ENCODE measurements at places on chromosomes 12 and 14.
A peak's percentile ranks its signal among the peaks of the same experiment; 100 is the strongest.

GRCh38 chr12:127943481-127944210 is 323.3 kb upstream of the TMEM132C start:
- no peak for DNase-seq

DNA sequence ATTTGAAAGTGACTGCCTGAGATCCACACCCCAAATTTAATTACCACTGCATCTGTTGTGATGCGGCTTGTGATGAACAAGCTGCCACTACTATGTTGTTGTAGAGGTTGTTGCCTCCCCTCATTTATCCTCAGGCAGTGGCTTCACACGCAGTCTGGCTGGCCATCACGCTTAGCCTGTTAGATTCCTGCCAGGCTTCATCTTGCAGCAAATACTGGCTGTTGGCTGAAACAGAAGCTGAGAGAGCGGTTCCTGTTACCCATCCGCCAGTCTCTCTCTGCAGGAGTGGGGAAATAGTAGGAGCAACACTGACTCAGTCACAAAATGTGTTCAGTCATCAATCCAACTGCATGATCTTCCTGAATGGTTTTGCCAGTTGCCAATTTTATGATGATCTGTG is 934.4 kb downstream of the FLRT2 start:
- no peak for DNase-seq

- peak; percentile 56 for DNase-seq
These were observed 5.3 kb upstream of the GDF11 start for GRCh38 chr12:55737581-55738122.

- DNase-seq: no peak
These were observed 1031.3 kb downstream of the FSCB start for GRCh38 chr14:43475757-43476156.

GRCh38 chr12:6745741-6746525 is 7.0 kb downstream of the MLF2 start:
- DNase-seq: no peak

- no peak for DNase-seq
These were observed 59.9 kb downstream of the PRKAB1 start for GRCh38 chr12:119727600-119728443.

GRCh38 chr14:76456200-76456599 is 80.3 kb downstream of the ESRRB start:
- DNase-seq: peak; percentile 30

- DNase-seq: no peak
These were observed 248.3 kb upstream of the STXBP6 start for GRCh38 chr14:25298238-25298637.

DNA sequence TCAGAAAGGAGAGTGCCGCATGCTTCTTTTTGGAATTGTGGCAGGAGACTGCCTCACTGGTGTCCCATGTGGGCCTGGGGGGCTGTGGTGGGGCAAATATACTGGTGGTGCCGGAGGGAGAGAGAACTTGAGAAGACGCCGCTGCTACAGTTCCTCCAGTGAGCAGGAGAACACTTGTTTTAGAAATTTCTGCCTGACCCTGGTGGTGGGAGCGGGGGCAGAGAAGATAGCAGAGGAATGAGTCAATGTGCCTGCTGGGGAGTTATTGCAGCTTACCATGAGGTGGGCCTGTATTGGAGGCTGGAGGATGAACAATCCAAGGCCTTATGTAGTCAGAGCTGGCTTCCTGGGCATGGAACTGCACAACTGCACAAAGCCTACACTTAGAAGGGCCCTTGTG is 211.8 kb downstream of the SNAPC1 start:
- DNase-seq: no peak

GRCh38 chr12:61385771-61386170 is 874.4 kb upstream of the USP15 start:
- no peak for DNase-seq

DNA sequence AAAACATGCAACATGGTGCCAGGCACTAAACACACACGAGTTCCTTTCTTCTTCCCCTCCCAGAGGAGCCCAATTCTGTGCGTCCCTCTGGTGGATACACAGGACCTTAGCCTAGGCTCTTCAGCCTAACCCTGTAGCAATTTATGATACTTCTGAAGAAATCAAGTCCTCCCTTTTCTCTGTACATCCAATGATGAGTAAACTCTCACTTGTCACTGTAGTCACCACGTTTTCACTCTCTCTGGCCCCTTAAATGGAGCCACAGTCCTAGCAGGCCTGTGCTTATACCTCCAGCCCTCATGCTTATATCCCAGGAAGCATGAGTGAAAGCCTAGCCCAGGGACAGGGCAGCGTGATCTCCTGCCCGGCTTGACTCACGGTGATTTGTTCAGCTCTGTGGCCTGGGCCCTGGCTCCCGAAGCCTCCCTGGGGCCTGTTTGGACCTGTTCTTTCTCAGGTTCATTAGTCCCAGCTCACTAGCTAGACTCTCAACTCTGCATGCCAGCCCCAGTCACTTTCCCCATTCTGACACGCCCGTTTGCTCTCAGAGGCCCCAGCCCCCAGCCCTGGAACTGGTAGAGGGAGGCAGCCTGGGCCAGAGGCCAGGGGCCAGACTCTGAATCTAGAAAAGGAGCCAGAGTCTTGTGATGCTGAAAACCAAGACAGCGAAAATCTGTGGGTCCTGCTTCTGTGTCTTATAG is 24.1 kb upstream of the PLEKHG3 start:
- no peak for DNase-seq

- no peak for DNase-seq
These were observed 22.6 kb downstream of the FRS2 start for GRCh38 chr12:69492739-69493138.

GRCh38 chr14:106875503-106875902 is 1349.1 kb downstream of the TMEM121 start:
- no peak for DNase-seq

GRCh38 chr14:20516921-20517320 is 11.6 kb downstream of the RNASE10 start:
- no peak for DNase-seq

DNA sequence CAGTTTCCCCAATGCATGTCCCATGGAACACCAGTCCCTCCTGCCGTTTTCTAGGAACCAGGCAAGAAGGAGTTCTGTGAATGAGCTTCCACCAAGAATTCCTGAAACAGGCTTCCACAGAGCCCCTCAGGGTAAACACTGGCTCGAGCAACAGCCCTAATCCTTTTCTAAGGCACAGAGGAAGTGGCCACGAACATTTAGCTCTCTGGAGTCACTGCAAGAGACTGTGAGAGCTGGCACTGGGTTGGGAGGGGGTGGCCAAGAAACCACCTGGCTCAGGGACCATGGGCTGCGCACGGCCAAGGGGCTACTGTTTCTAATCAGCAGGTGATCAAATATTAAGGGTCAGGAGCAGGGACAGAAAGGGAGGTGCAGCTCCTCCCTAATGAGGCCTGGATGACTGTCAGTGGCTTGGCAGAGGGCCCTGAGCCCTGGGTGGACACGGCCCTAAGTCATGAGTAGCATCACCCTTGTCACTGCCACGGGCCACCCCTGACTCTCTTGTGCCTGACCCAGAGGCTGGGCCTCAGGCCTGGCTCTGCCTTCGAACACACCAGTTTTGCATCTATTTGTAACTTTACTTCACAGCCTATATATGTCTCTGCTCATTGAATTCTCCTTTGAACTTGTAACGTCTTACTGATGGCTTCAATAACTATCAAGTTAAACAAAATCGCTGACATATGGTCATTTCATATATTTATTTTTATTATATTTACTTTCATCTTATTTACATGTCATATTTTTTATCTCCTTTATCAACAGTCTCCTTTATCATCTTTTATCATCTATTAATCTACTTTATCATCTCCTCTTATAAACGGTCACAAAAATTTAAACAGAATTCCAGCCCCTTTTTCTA is 154.0 kb downstream of the DICER1 start:
- DNase-seq: no peak

DNA sequence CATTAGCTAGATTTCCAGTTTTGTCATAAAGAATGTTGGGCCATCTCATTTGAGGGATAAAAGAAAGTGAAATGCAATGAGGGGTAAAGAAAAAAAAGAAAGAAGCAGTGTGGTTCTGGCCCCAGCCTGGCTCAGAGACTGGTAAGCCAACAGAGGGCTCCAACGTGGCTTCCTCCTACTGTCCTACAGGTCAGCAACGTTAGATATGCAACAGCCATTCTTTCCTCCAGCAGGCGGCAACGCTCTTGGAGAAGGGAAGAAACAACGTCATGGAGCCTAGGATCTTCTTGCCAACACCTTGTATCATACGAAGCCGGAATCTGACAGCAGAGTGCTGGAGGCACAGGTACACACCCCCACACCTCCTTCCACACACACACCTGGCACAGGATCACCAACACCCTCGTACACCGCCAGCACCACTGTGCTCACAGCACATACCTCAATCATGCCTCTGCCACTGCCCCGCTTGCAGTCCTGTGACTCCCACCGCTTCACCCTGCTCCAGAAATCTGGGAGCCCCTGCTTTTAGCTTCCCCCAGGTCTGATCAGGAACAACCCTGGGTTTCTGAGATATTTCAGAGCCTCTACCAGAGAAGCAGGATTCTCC is 102.8 kb downstream of the RPAP3 start:
- no peak for DNase-seq

DNA sequence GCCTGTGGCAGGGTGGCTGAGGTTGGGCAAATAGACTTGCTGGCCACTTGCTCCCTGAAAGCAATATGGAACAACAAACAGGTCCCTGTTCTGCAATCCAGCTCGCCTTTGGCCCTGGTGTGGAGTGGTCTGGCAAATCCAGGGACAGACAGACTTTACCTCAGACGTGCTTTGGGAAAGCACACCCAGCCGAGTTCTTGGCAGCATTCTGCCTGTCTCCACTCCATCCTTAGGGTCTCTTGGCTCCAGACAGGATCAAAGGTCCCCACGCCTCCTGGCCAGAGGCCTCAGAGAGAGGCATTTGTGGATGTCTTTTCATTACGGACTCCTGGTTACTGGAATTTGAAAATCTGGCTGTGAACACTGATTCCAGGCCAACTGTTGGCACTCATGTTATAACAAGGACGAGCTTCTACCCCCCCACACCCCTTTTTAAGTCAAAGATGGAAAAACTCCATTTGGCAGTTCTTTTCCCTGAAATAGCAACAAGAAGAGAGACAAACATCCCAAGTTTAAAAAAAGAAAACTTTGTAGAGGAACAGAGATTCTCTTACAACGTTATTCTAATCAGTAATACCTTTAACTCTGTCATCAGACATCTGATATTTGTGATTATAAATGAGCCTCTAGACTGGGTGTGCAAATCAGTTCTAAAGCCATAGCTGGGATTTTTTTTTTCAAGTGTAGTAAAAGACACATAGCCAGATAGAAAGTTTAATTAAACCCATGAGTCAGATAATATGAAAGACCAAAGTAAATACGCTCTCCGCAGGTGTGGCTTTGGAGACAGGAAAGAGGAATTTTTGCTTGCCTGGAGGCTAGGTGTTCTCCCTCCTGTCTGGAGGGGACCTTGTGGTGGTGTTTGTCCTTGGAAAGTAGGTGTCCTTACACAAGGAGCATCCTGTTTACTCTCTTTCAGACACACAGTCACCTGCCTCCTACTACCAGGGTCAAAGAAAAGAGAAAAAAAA is 60.7 kb downstream of the GALNT8 start:
- DNase-seq: no peak

GRCh38 chr14:92348154-92348553 is 25.2 kb downstream of the SLC24A4 start:
- DNase-seq: no peak

DNA sequence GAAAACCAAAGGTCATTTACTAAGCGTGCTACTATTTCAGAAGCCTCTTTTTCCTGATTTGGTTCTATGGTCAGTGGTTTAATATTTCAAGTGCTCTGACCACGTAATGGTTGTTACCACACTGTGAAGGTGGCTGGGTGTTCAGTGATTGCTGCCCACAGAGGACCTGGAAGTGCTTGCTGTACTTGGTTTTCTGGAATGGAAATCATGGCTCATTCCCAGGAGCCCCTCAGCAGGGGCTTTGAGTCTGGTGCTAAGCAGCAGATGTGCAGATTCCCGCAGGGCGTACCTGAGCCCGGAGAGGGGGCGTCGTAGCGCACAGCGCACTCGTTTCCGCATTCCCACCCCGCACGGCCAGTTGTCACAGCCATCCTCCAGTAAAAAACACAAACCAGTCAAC is 50.5 kb downstream of the TRAF3 start:
- DNase-seq: peak; percentile 48

- peak; percentile 62 for DNase-seq
These were observed 39.1 kb downstream of the CORO1C start for GRCh38 chr12:108691998-108692808.

DNA sequence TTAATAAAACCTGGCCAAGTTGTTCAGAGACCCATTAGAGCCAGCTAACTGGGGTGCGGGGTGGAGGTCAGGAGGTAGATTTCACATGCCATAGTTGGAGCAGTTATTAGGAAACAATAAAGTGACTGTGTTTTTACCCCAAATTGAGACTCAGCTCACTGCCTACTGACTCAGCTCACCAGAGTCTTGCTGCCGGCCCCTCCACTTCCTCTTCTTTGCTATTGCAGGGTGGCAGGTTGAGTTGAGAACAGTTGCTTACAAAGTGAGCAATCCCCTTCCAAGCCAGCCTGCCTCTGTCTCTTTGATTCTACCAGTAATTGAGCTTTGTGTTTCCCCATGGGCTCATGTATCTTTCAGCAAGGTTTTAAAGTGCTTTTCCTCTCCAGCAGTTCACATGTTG is 12.9 kb downstream of the ST8SIA1 start:
- no peak for DNase-seq

GRCh38 chr12:32901553-32901952 is 5.0 kb upstream of the PKP2 start:
- DNase-seq: no peak

GRCh38 chr14:59591641-59592370 is 15.2 kb upstream of the CCDC175 start:
- peak; percentile 59 for DNase-seq

DNA sequence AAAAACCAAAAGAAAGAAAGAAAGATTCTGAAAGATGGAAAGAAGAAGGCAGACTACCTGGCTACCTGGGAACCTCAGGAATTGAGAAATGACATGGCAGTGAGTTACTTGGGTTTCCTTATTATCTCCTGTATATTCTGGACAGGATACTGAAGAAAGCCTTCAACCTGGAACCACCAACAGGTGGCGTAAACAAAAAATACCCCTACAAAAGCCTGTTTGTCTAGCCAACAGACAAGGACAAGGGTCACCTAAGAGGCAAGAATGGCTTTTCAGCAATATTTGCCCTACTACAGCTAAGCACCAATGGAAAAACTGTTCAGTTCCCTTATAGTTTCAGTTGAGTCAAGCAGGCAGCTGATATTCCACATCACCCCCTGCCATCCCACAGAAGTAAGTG is 274.9 kb downstream of the GPHN start:
- no peak for DNase-seq

GRCh38 chr12:3990501-3991280 is 117.5 kb upstream of the PARP11 start:
- DNase-seq: peak; percentile 79

Data from NCI-H524 (cell line).